ENCODE measurements at places on chromosomes 2 and 18.

- no peak for DNase-seq
Measured at GRCh38 chr2:231680992-231681852, 27.1 kb upstream of the PTMA start.

- DNase-seq = no peak
Measured at GRCh38 chr2:176111309-176111663, 4.2 kb downstream of the HOXD11 start.

- no peak for DNase-seq
Measured at GRCh38 chr2:236787885-236788284, 218.3 kb downstream of the ACKR3 start.

- DNase-seq = no peak
Measured at GRCh38 chr18:75141734-75142133, 67.2 kb downstream of the PTGR3 start.

- DNase-seq = no peak
Measured at GRCh38 chr2:215002500-215002899, 135.9 kb downstream of the ABCA12 start.

DNA sequence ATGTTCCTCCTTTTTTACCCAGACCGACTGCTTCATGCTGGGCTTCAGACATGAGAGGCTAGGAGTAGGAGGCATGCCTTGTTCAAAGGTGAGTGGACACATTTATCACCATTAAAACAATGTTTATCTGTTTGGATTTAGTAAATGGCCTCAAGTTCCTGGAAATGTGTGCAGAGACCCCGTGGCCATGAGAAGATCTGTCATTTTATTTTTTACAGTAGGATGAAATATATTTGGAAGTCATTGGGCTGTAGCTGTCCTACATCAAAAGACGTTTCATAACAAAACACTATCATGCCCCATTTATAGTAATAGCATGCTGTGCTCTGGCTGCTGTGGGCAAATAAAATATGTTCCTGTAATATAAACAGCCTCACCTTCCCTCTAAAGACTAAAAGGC is 403.9 kb upstream of the TNP1 start:
- no peak for DNase-seq

DNA sequence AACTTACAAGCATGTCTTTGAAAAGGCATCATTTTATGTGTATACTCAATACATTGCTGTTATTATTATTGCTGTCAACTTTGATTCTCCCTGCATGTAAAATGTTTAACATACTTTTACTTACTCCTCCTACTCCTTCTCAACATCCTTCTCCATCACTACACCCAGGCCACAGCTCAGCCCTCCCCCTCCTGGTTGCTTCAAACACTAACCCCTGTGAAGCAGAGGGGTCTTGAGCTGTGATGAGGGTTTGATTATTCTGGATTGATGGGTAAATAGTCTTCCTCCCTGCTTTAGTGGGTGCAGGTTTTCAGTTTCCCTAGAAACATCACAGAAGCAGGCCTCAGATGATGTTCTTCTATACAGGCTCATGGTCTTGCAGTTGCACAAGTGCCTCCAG is 221.0 kb downstream of the OSR1 start:
- DNase-seq = no peak

DNA sequence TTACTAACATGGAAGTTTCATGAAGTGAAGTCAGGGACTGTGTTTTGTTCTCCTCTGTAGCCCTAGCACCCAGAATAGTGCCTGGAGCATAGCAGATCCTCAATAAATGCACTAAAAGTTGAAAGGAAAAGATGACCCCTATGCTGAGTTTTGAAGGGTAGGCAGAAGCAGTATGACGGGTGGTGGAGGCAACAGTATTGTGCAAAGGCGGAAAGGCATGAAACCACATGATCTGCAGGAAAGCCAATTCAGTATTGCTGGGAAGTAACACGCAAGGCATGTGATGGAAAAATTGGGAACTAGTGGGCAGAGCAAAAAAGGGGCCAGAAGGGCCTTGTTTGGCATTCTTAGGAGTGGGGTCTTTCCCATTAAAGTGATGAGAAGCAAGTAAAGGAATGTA is 23.1 kb downstream of the DTNB start:
- no peak for DNase-seq

DNA sequence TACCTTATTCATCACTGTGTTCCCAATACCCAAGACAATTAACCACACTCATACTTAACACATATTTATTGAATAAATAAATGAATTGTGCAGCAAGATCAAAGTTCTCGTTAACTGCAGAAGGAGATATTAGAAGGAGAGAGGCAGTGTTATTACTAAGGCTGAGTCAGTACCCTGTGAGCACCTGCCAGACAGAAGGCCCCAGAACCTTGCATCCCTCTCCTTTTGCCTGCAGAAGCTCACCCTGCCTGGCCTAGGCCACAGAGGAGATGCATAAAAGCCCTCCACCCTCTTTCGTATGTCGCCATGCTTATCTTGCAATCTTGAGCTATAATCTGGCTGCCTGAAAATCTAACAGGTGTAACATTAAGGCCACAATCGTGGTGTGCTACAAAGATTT is 20.5 kb upstream of the RNF149 start:
- peak; percentile 48 for DNase-seq

DNA sequence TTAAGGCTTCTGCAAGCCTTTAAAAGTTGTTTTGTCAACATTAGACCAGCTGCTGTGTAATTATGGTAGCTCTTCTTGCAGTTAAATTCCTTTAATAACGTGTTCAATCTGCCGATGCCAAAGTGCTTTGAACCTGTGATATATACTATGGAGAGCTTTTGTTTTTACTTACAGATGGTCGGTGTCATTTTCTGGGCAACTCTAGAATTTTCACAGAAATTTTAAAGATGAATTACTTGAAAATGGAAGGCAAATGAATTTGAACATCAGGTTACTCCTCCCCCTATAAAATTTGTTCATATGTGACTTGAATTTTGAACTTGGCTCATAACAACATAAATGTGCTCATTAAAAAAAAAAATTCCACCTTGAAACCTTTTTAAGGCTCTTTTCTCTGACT is 23.0 kb downstream of the LYPD6 start:
- DNase-seq = no peak
